ENCODE measurements at places on chromosomes 12 and 14.
A peak's percentile ranks its signal among the peaks of the same experiment; 100 is the strongest.

GRCh38 chr14:81509838-81510452, 23.7 kb downstream of the SEL1L start:
- DNase-seq: no peak

DNA sequence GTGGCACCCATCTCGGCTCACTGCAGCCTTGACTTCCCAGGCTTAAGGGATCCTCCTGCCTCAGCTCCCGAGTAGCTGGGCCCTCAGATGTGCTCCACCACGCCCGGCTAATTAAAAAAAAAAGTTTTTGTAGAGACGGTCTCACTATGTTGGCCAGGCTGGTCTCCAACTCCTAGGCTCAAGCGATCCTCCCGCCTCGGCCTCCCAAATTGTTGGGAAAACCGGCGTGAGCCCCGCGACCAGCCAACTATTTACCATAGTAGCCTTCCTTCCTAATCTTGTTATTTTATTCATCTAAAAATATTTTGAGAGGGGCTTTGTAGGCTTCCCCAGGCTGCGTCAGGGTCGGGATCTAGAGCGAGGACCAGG, 25.4 kb upstream of the YY1 start:
- DNase-seq: no peak

GRCh38 chr12:132196038-132196872, 52.0 kb downstream of the NOC4L start:
- DNase-seq: no peak

DNA sequence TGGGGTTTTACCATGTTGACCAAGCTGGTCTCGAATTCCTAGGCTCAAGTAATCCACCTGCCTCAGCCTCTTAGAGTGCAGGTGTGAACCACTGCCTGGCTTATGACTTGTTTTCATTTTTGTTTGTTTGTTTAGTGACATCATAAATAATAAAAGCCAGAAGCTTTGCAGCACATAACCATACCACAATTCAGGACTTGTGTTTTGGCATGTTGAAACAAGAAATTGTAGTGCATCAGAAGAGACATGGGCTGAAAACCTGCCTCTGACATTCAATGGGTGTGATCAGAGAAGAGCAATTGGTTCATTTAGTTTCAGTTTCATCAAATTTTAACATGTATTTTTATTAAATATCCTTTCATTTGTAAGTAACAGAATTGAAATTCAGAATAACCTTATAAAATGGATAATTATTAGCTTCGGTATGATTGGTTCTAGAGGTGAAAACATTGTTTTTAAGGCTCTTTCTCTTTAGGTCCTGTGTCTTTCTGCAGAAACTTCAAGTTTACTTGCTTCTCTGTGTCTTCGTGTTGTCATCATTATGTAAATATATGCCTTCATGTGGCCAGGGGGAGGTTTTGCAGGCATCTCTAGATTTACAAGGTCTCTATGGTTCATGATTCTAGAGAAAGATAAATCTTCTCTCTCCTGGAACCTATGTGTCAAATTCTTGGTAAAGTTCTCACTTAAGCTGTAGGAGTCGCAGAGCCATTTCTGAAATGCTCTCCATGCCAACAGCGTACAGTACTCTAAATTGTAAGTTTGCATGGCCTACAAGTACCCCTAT, 312.0 kb downstream of the KCNC2 start:
- DNase-seq: no peak

GRCh38 chr12:100221523-100221922, 20.9 kb downstream of the ACTR6 start:
- DNase-seq: no peak

GRCh38 chr12:98208816-98209215, 306.6 kb upstream of the TMPO start:
- DNase-seq: no peak

- DNase-seq: no peak
Measured at GRCh38 chr14:23544511-23545447, 6.8 kb downstream of the ZFHX2 start.

DNA sequence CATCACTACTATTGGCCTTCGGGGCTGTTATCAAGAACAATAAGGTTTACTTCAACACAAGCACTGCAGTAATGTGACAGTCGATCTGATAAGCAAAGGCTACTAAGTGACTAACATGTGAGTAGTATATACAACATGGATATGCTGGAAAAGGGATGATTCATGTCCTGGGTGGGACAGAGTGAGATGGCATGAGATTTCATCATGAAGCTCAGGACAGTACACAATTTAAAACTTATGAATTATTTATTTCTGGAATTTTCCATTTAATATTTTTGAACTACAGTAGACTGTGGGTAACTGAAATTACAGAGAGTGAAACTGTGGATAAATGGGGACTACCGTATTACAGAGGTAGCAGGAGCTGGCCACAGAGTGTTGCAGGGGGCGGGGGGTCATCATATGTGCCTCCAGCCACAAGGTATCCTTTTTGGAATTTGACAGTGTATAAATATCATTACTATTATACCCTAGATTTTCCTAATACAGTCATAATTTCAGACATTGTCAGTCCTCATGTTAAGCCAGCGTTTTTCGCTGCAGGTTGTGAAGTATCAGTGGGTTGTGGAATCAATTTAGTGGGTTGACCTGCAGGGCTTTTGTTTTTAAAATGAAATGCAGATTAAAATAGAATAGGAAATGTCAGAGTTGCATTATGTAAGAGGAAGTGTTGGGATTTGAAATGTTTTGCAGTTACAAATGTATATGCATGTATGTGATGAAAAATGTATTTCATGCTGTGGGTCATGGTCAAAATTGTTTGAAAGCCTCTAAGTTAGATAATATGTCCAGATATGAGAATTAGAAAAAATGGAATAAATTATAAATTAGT, 148.0 kb upstream of the NUDT4 start:
- peak; percentile 22 for DNase-seq

DNA sequence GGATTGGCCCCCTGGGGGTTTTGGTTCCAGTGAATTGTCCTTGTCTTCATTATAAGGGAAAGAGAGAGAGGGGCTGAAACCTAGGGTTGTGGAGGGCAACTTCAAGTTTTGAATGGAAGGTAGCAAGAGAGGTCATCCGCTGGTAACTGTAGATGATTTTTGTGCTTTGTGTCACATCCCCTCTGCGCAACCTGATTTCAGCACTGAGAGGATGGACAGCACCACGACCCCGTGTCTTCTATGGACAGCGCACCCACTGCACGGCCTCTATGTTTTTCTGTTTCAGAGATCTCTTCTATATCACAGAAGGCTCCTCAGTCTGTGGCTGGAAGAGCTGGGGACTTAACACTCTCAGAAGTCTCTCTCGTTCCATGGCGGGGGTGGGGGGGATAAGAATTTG, 127.0 kb upstream of the RPH3A start:
- DNase-seq: no peak

DNA sequence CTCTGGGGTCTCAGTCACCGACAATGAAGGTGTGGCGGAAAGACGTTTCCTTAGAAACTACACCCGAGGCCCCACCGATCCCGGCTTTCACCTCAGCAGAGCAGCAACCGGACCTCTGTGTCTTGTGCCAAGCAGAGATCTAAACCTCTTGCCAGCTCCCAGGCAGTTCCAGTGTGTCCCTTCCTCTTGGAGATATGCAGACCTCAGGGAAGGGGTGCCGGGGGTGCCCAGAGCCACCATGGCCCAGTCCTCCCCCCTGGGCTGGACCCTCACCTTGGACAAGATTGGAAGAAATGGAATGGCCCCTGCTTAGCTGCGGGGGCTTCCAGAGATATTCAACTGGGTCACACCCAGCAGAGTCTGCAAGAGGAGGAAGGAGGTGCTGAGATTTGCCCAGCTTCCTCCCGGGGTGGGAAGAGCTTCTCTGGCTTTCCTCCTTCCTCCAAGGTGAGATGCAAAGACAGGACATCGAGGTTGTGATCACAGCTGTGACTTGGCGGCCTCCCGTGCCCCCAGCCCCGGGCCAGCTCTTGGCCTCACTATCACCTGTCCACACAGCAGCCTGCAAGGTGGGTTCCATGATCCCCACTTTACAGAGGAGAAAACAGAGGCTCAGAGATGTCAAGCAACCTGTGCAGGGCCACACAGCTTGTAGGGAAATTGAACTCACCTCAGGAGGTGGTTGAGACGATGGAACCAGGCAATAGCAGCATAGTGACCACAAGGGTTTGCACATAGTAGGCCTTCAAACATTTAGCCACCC, 281.7 kb upstream of the RTL1 start:
- DNase-seq: no peak

DNA sequence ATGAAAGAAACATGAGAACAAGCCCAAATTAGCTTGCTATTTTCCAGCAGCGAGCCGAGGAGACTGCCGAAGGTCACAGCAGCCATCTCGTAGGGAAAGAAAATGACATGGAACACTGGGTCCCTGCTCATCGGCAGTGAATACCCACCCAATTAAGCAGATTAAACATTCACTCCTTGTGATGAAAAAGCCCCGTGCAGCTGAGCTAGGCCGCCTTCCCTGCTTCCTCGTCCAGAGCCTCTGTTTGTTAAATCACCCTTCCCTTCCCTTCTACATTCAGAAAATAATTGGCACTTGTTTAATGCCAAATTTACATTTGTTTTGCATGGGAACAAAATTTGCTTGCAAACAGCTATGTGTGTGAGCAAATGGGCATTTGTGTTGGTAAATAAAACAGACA, 342.5 kb downstream of the RMST start:
- DNase-seq: no peak

DNA sequence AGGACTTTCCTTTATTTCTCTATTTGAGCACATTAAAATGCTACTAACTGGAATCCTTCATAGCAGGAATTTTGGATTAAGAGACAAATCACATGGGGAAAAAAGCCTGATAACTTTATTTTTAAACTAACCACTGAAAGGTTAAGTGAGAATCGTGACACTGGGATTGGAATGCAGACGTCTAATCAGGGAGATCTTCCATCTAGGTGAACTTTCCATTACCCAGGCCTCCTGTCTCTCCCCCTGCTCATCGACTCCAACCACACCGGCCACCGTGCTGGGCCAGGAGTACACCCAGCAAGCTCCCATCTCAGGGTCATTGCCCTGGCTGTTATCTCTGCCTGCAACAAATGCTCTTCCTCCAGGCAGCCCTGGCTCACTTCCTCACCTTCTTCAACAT, 19.0 kb downstream of the PTGER2 start:
- no peak for DNase-seq

DNA sequence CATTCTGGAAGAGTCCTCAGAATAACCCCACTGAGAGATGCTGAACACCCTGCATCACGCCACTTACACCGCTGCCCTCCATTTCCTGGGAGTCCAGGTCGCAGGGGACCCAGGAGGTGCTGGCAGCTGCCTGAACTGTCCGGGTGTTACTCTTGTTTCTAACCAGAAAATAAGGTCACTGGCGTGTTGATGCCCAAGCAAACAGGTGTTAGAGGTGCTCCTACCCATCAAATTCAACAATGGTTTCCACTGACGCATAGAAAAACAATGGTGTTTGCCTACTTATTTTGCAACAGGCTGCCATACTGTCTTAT, 23.8 kb downstream of the PITPNM2 start:
- no peak for DNase-seq

- DNase-seq: no peak
Measured at GRCh38 chr14:61566537-61567225, 128.6 kb upstream of the HIF1A start.

Measured in SW 1271 (cell line).